Astrocyte (in vitro differentiated cells and primary cell): ENCODE measurements at places on chromosomes 1 and 21. TPM values are rescaled to one million over a fixed set of nuclear protein-coding genes. Genes with fewer than 3 reads are reported as not detected.
A peak's percentile ranks its signal among the peaks of the same experiment; 100 is the strongest.

- H3K36me3 ChIP-seq, result peaks cover 4% of the 10 kb centered on the region
- DNase-seq, result peak; percentile 49
These were observed 7.1 kb upstream of the CPLANE2 start for GRCh38 chr1:16243936-16244649.

GRCh38 chr1:11654939-11655808 is 497 bp downstream of the FBXO44 start:
- peaks cover 5% of the 10 kb centered on the region for H3K27me3 ChIP-seq
- no peak for DNase-seq
- H3K36me3 ChIP-seq, result no peaks in the 10 kb centered on the region
- H3K4me1 ChIP-seq, result peaks cover 11% of the 10 kb centered on the region

- H3K4me3 ChIP-seq, result no peak overlapping the region
- H3K27me3 ChIP-seq, result no peaks in the 10 kb centered on the region
- no peaks in the 10 kb centered on the region for H3K36me3 ChIP-seq
- peaks cover 13% of the 10 kb centered on the region for H3K4me1 ChIP-seq
These were observed 101.7 kb downstream of the PATJ start for GRCh38 chr1:61844006-61844405.

Gene TMIGD3
- total RNA-seq, result not detected in 2 replicates

DNA sequence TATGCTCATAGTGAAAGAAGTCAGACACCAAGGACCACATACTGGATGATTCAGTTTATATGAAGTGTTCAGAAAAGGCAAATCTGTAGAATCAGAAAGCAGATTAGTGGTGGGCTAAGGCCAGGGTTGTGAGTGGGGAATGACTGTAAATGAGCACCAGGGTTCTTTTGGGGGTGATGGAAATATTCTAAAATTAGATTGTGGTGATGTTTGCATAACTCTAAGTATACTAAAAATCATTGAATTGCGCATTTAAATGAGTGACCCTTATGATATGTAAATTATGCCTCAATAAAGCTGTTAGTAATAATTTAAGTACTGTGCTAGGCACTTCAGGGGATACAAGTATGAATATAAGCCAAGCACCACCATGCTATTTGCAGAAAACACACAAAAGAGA is 256.3 kb downstream of the TPR start:
- H3K4me3 ChIP-seq, result no peak overlapping the region
- H3K4me1 ChIP-seq, result no peaks in the 10 kb centered on the region
- no peaks in the 10 kb centered on the region for H3K27me3 ChIP-seq
- no peak overlapping the region for H3K27ac ChIP-seq
- no peaks in the 10 kb centered on the region for H3K36me3 ChIP-seq

GRCh38 chr1:214164173-214164572 is 116.8 kb upstream of the SMYD2 start:
- H3K4me1 ChIP-seq, result no peaks in the 10 kb centered on the region
- H3K4me3 ChIP-seq, result no peak overlapping the region
- H3K27me3 ChIP-seq, result peaks cover 6% of the 10 kb centered on the region
